ENCODE measurements at places on chromosomes 7 and 10.

DNA sequence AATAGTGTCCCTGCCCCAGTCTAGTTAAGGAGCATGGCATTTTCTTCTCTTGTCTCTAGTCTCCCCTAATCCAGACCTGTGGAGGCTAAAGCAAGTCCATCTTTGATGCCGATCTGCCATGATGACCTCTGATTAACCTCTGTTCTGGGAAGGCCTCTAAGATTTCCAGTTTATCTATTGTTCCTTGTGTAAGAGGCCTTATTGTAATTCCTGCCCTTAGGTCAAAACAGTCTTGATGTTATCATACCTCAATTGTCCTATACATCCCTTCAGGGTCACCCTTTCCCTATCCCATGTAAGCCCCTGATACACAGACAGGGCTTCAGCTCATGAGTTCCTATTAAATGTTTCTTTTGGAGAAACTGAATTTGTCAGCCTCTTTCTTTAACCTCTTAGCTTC lies 4.9 kb upstream of the ZMIZ2 start:
- no peaks in the 10 kb centered on the region for H3K36me3 ChIP-seq
- no peak overlapping the region for H3K4me3 ChIP-seq

GRCh38 chr7:30206491-30206890 lies 71.7 kb downstream of the MTURN start:
- H3K4me1 ChIP-seq: peaks cover 8% of the 10 kb centered on the region
- no peak overlapping the region for H3K4me3 ChIP-seq
- H3K27me3 ChIP-seq: no peaks in the 10 kb centered on the region
- DNase-seq: no peak
- H3K27ac ChIP-seq: peak overlapping the region; percentile 0
- no peaks in the 10 kb centered on the region for H3K36me3 ChIP-seq

GRCh38 chr10:78869508-78870454 lies 199.0 kb upstream of the ZMIZ1 start:
- H3K4me1 ChIP-seq: peaks cover 7% of the 10 kb centered on the region
- H3K36me3 ChIP-seq: no peaks in the 10 kb centered on the region
- no peaks in the 10 kb centered on the region for H3K27me3 ChIP-seq
- H3K27ac ChIP-seq: no peak overlapping the region
- H3K4me3 ChIP-seq: no peak overlapping the region

- no peaks in the 10 kb centered on the region for H3K27me3 ChIP-seq
- H3K27ac ChIP-seq: no peak overlapping the region
- no peaks in the 10 kb centered on the region for H3K36me3 ChIP-seq
- H3K4me1 ChIP-seq: no peaks in the 10 kb centered on the region
Observed at GRCh38 chr7:21960922-21961321, 15.2 kb upstream of the CDCA7L start.

- H3K27ac ChIP-seq: no peak overlapping the region
- H3K27me3 ChIP-seq: no peaks in the 10 kb centered on the region
- no peak overlapping the region for H3K4me3 ChIP-seq
Observed at GRCh38 chr10:34109952-34110702, 705.0 kb downstream of the PARD3 start.

DNA sequence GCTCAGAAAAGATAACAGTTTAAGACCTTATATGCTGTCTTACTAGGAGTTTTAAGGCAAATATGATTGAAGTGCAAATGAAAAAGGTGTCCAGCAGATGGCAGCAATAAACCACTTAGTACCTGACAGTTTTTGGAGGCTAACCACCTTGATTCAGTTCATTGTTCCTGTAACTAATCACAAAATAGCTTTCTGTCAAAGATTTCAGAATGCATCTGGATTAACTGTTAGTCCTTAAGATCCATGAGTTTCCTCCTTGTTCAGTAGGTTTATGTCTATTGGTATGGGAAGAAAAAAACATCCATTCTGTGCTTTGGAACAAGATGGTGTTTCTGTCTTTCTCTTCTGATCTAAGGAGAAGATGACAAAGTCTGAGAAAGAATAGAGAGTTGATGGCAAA lies 46.6 kb downstream of the CCSER2 start:
- no peak overlapping the region for H3K27ac ChIP-seq
- peaks cover 6% of the 10 kb centered on the region for H3K4me1 ChIP-seq
- no peak for DNase-seq

GRCh38 chr7:85586091-85586490 lies 399.2 kb upstream of the SEMA3D start:
- H3K4me1 ChIP-seq: no peaks in the 10 kb centered on the region
- no peak overlapping the region for H3K4me3 ChIP-seq
- no peak for DNase-seq

DNA sequence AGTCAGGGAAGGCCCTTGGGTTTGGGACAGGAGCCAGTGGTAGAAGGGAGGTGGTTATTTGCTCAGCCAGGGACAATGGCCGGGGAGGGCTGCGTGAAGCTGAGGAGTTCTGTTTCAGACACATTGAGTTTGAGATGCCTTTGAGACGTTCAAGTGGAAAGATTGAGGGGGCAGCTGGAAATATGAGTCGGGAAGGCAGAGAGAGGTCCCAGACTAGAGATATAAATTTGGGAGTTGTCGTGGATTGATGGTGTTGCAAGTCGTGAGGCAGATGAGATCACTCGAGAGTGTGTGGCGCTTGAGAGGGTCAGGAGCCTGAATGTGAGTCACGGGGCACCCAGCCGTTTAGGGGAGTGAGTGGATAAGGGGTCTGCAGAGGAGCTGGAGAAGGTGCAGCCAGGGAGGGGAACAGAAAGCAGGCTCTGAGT lies 73.3 kb downstream of the ZMIZ1 start:
- H3K27me3 ChIP-seq: no peaks in the 10 kb centered on the region
- peaks cover 47% of the 10 kb centered on the region for H3K36me3 ChIP-seq
- H3K4me3 ChIP-seq: no peak overlapping the region
- peak overlapping the region; percentile 91 for H3K27ac ChIP-seq
- DNase-seq: no peak

DNA sequence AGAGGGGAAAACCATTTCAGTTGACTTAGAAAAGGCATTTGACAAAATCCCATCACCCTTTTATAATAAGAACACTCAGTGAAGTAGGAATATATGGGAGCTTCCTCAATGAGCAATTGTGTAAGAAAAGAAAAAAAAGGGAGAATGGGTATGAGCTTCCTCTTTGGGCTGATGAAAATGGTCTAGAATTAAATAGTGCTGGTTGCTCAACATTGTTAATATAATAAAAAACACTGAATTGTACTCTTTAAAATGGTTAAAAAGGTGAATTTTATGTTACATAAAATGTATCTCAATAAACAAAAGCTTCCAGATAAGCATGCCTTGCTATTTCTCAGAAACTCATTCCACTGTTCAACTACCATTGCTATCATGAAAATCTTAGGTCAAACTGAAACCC lies 40.6 kb downstream of the LRRC17 start:
- no peaks in the 10 kb centered on the region for H3K4me1 ChIP-seq
- no peak overlapping the region for H3K4me3 ChIP-seq
- no peak for DNase-seq
- H3K27ac ChIP-seq: no peak overlapping the region

GRCh38 chr7:67875558-67875957 lies 878.9 kb downstream of the TYW1 start:
- no peak overlapping the region for H3K4me3 ChIP-seq
- no peaks in the 10 kb centered on the region for H3K36me3 ChIP-seq
- no peaks in the 10 kb centered on the region for H3K4me1 ChIP-seq
- DNase-seq: no peak
- no peak overlapping the region for H3K27ac ChIP-seq

DNA sequence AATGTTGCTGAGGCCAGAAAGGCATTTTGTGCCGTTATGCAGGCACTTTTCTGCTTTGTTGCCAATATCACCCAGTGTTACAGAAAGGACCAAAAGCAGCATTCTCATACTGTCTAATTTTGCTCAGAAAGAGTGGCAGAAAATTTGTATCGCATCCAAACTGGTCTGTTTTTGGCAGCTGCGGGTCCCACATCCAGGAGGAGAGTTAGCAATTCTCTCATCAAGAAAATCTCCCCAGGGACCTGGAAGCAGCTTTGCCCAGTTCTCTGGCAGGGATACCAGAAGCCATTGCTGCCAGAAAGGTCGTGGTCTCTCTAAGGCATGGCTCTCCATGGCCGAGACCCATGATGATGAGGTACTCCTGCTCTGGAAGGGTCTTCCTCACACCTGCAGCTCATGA lies 489.2 kb upstream of the ZMIZ1 start:
- no peaks in the 10 kb centered on the region for H3K27me3 ChIP-seq
- no peaks in the 10 kb centered on the region for H3K36me3 ChIP-seq
- no peak for DNase-seq
- H3K4me1 ChIP-seq: peaks cover 3% of the 10 kb centered on the region
- H3K27ac ChIP-seq: no peak overlapping the region
- H3K4me3 ChIP-seq: no peak overlapping the region

DNA sequence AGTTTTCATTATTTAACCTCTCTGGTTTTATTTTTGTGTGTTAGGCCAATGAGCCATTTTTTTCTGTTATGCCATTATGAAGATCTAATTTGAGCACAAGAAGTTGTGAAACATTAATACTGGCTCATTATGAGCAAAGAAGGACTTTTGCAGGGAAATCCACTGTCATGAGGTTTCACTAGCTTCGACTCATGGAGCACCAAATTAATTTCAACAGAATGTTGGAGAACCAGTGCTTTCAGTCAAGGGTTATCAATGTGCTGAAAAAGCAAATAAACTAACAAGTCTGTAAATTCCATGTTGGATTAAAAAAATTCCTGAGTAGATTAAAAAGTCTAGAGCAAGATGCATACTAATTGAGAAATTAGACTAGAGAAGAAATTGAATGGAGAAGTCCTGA lies 594.2 kb upstream of the FZD8 start:
- H3K4me1 ChIP-seq: no peaks in the 10 kb centered on the region
- no peaks in the 10 kb centered on the region for H3K27me3 ChIP-seq
- H3K4me3 ChIP-seq: no peak overlapping the region
- no peaks in the 10 kb centered on the region for H3K36me3 ChIP-seq

GRCh38 chr10:122990278-122990677 lies 10.1 kb downstream of the PSTK start:
- peaks cover 31% of the 10 kb centered on the region for H3K36me3 ChIP-seq
- H3K27me3 ChIP-seq: no peaks in the 10 kb centered on the region
- H3K27ac ChIP-seq: no peak overlapping the region

GRCh38 chr10:8731121-8732095 lies 676.9 kb downstream of the GATA3 start:
- no peaks in the 10 kb centered on the region for H3K36me3 ChIP-seq
- no peaks in the 10 kb centered on the region for H3K27me3 ChIP-seq
- H3K4me3 ChIP-seq: no peak overlapping the region
- no peaks in the 10 kb centered on the region for H3K4me1 ChIP-seq

GRCh38 chr10:797179-797578 lies 107.7 kb upstream of the DIP2C start:
- no peak for DNase-seq
- H3K36me3 ChIP-seq: no peaks in the 10 kb centered on the region
- no peak overlapping the region for H3K27ac ChIP-seq

GRCh38 chr10:77591238-77591880 lies 46.2 kb downstream of the KCNMA1 start:
- no peak for DNase-seq
- no peak overlapping the region for H3K4me3 ChIP-seq
- no peaks in the 10 kb centered on the region for H3K27me3 ChIP-seq
- H3K4me1 ChIP-seq: peaks cover 5% of the 10 kb centered on the region
- H3K27ac ChIP-seq: no peak overlapping the region

DNA sequence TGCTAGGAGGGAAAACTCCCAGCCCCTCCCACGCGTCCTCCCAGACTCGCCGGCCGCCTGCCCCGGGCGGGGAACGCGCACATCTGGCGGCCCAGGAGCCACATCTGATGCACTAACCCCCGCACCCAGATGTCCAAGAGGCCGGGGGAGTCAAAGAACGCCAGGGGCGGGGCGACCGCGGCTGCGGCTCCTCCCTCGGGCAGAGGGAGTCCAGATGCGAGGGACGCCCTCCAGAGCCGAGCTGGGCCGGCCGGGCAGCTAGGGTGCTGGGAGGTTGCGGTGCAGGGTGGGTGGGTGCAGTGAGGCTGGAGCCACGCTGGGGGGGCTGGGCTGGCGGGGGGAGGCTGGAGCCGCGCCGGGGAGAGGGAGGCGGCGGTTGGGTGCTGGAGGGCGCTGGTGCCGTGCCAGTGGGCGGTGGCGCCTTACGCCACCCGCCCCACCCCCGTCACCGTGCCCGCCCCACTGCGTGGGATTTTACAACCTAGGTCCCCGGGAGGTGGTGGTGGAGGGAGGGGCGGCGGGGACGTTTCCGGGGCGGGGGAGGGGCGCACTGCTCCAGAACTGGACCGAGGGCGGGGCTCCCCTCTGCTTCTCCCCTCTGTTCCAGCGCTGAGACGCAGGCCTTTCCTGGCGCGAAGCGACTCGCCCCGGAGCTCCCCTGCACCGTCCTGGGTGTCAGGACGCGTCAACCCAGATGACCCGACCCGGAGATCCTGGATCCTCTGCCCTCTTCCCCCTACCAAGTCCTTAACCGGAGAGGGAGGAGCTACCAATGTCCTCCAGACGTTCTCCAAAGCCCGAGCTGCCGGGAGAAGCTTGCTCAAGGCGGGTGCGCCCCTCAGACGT lies 109.1 kb downstream of the REEP3 start:
- peak overlapping the region; percentile 71 for H3K4me3 ChIP-seq
- no peaks in the 10 kb centered on the region for H3K27me3 ChIP-seq
- H3K4me1 ChIP-seq: peaks cover 36% of the 10 kb centered on the region
- peak; percentile 95 for DNase-seq
- peak overlapping the region; percentile 96 for H3K27ac ChIP-seq

DNA sequence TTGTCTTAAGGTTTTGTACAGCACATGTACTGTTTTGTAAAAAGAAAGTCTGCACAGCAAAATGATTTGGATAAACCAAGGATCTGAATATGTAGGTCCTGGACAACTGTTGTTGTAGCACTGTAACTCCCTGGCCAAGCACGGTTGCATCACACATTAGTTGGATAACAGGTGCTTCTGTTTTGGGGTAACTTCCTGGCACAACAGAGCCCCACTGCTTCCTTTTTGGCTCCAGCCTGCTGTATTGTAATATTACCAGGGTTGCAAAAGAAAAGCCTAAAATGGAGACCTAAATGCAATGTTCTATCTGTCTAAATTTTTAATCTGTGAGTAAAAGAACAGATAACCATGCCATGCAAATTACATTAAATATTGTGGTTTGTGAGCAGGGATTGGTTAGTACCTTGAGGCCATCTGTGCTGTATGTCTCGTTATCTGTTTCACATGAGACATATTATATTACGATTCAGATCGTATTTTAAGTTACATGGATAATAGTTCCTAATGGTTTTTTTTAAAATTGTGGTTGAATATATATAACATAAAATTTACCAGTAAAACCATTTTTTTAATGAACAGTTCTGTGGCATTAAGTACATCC lies 27.5 kb upstream of the WAC start:
- H3K27me3 ChIP-seq: no peaks in the 10 kb centered on the region
- DNase-seq: no peak
- no peak overlapping the region for H3K4me3 ChIP-seq
- H3K27ac ChIP-seq: no peak overlapping the region
- H3K36me3 ChIP-seq: no peaks in the 10 kb centered on the region
